NCI-H524 (cell line): ENCODE measurements at places on chromosomes 16 and 17.

DNA sequence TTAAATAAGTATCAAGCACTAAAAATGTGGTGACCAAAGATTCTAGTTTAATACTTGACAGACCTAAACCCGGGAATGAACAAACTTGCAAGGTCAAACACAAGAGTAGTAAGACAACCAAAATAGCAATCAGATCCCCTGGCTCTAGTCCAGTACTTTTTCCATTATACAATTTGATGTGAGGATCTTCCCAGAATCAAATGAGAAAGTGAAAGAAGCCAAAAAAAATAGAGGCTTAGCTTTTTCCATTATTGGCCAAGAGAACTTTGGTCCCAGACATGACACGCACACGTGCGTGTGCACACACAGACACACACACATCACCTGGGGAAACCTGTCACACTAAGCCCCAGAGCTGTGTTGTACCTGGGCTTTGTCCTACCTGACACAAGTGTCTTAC, 300.6 kb upstream of the CDH5 start:
- DNase-seq, result no peak

GRCh38 chr16:1028056-1028455, 44.5 kb upstream of the SSTR5 start:
- DNase-seq, result no peak

GRCh38 chr16:14658063-14658462, 25.3 kb downstream of the BFAR start:
- no peak for DNase-seq

DNA sequence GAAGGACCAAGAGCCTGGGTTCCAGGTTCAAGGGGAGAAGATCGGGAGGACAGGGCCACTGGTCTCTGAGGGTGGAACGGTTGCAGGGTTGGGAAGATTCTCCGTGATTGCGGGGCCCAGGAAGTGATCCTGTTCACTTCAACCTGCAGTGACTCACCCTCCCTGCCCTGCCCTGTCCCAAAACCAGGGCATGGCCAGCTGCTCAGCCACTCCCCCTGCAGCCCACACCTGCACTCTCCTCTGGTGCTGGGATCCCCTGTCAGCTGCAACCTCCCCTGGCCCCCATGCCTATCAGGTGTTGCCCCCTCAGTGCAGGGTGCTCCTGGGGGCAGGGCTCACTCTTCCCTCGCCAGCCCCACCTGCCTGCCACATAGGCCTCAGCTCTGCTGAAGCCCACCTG, 1.1 kb downstream of the RUNDC3A start:
- no peak for DNase-seq

GRCh38 chr16:14111713-14112538, 40.8 kb downstream of the MRTFB start:
- no peak for DNase-seq

GRCh38 chr16:68529608-68529930, 9.5 kb upstream of the ZFP90 start:
- DNase-seq, result no peak

- DNase-seq, result no peak
Observed at GRCh38 chr17:83099570-83100181, 20.3 kb downstream of the METRNL start.

DNA sequence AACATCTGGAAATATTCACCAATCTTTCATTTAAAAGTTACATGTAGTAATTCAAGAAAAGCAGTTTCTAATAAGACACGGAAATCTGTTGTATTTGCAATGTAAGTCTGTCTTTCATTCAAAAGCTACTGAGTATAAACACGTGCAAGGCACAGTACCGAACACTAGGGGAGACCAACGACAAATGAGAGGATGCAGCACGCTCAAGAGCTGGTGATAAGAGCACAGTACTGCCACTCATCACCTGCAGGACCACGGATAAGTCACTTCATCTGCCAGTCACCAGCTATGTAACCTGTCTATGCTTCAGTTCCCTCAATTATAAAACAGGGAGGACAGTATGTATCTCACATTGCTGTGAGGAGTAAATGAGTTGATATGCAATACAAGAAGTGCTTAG, 67.1 kb downstream of the CLEC18A start:
- peak; percentile 55 for DNase-seq

DNA sequence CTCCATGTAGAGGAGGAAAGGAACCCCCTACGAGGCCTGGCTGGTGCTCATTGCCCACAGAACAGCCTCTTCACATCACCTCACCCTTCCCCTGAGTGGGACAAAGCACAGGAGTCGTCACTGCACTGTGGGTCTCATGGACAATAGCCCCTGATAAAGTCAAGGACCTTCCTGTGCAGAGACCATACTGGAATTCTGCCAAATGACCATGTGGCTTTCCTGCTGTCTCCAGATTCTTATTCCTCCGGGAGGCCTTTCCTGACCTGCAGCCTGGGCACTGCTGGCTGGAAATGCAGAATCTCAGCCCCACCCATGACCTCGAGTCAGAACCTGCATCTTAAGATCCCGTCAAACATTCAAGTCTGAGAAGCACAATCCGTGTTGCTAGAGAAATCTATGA, 60.5 kb upstream of the ERN1 start:
- peak; percentile 88 for DNase-seq

- DNase-seq, result no peak
Observed at GRCh38 chr16:56355221-56355620, 70.1 kb downstream of the AMFR start.

GRCh38 chr17:37160944-37161343, 212.2 kb downstream of the AATF start:
- no peak for DNase-seq

DNA sequence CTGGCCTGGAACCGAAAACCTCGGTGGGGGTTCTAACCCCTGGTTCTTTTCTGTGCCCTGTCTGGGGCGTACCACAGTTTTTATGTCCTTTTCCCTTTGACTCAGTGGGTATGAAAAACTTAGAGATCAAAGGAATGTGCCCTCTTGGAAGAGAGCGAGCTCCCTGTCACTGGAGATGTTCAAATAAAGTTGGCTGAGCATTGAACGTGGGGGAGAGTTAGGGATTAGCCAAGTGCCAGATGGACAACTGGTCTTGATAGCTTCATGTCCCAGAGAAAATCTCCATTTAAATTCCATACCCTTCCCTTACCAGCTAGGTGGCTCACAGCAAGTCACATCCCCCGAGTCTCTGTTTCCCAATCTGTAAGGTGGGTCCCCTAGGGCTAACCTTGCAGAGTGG, 9.5 kb downstream of the ADGRG1 start:
- DNase-seq, result peak; percentile 86

GRCh38 chr17:35743626-35744328, 9.3 kb downstream of the GAS2L2 start:
- no peak for DNase-seq
